ENCODE measurements at places on chromosomes 4 and X. TPM values are rescaled to one million over a fixed set of nuclear protein-coding genes. Genes with fewer than 3 reads are reported as not detected.

Gene RASGEF1B
- 10.9 TPM for total RNA-seq

Gene PPARGC1A
- 1.5 TPM for total RNA-seq

Gene ZNF518B
- total RNA-seq = 26.8 TPM

Gene GAGE12F
- total RNA-seq = not detected

Gene LRIT3
- not detected for total RNA-seq

Gene BRS3
- not detected for total RNA-seq

Gene RNF175
- not detected for total RNA-seq

Gene FDCSP
- total RNA-seq = not detected

Gene RBBP7
- total RNA-seq = 135 TPM

Measured in aortic smooth muscle cell (primary cell).